ENCODE measurements at places on chromosomes 16 and 17.

GRCh38 chr16:78745108-78746019 is 645.9 kb downstream of the WWOX start:
- no peak for DNase-seq

DNA sequence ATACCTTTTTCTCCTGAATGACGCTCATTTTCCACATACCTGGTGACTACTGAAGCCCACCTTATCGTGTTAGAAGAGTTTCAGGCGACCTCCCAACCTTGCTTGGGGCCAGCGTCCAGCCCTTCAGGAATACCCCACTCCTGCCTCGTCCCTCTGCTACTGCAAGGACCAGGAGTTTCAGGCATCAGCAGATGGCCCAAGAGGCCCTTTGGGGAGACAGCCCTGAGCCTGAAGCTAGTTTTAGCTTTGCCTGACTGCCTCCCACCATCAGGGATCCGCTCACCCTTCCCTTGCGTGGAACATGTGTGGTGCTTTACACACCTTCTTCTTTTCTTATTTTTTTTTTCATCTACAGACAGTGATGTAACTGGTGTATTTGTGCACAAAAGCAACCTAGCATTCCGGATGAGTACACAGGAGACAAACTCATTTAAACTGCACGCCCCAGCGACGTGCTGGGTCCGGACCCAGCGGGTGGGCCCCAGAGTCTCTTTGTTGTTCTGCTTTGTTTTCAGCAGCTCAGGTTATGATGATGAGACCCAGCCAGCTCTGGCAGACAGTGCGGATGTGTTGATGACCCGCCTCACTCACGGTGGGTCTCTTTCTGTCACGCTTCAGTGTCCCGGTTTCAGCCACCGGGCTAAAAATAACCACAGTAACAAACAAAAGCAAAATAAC is 242.4 kb downstream of the C16orf95 start:
- no peak for DNase-seq

DNA sequence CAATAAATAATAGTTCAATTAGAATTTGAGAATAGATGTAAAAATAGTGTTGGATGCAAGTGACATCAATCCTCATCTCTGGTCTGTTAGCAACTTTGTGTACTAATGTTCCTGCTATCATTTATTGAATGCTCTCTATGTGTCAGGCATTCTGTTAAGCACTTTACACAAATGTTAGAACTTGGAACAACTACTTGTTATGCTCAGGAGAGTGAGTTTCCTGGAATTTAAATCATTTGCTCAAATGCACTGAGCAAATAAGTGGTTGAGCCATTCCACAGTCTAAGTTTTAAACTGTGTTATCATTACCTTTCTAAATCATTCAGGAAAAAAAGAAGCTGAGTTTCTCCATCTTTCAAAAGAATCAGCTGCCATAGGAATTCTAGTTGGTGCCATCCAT is 1327.3 kb upstream of the GOT2 start:
- DNase-seq: no peak

DNA sequence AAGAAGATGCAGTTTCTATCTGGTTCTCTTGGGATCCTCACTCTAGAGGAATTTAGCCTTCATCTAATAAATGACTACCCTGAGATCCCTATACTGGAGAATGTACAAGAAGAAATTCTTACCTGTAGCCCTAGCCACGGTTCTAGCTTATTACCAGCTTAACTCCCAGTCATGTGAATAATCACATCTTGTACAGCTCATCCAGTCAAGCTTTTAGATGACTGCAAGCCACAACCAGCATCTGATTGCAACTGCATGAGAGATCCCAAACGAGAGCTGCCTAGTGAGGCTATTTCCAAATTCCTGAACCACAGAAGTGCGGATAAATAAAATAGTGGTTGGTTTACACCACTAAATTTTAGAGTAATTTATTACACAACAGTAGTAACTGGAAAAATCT is 196.0 kb upstream of the CPHXL start:
- no peak for DNase-seq

DNA sequence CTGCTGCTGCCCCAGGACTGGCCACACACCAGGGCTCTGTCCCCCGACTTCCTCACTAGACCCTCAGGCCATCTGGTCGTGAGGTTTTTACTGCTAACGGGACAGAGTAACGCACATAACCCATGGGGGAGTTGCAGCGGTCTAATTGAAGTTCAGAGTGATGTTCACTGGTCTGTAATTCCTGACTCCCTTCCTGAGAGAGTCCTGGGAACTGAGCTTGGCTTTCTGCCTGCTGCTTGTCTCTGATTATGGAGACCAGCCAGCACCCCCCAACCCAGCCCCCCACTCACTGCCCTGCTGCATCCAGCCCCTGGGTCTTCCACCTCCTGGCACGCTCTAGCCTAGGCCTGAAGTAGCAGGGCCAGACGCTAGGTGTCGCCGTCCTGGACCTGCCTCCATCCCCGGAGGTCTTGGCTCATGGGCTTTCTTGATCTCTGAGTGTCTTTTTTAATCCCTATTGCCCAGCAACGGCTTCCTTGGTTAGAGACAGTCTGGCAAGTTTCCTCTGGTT is 192.9 kb downstream of the CCDC182 start:
- no peak for DNase-seq

DNA sequence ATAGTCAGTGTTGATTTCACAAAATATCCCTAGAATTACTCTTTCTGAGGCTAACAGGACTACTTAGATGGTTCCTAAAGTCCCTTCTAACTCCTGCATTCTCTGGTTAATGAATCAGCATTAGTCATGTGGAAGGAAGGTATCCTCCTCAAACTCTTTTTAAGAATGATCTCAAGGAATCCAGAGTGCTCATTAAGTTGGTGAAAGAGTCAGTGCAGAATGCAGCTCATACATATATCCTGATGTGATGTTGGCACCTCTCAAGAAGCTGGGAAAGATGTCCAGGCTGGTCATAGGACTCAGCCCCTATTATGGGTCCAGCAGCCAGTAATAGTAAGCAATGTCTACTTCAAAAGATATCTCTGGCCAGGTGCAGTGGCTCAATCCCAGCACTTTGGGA is 65.5 kb downstream of the PIGL start:
- DNase-seq: no peak

GRCh38 chr17:2799653-2800052 is 3.4 kb downstream of the RAP1GAP2 start:
- DNase-seq: no peak

- DNase-seq: no peak
Observed at GRCh38 chr16:14028202-14028601, 42.9 kb upstream of the MRTFB start.

- no peak for DNase-seq
Observed at GRCh38 chr16:66927918-66928649, 2.7 kb upstream of the RRAD start.

Measured in progenitor cell of endocrine pancreas (in vitro differentiated cells).